NCI-H226 (cell line): ENCODE measurements at places on chromosomes 16 and 17.

- peak; percentile 90 for DNase-seq
Observed at GRCh38 chr16:72637306-72637705, 410.6 kb downstream of the ZFHX3 start.

GRCh38 chr17:866568-867103 is 84.5 kb downstream of the MRM3 start:
- DNase-seq: no peak

- no peak for DNase-seq
Observed at GRCh38 chr17:75640556-75641119, 7.4 kb downstream of the SMIM5 start.

GRCh38 chr16:1884889-1885288 is 12.9 kb upstream of the MEIOB start:
- DNase-seq: no peak

DNA sequence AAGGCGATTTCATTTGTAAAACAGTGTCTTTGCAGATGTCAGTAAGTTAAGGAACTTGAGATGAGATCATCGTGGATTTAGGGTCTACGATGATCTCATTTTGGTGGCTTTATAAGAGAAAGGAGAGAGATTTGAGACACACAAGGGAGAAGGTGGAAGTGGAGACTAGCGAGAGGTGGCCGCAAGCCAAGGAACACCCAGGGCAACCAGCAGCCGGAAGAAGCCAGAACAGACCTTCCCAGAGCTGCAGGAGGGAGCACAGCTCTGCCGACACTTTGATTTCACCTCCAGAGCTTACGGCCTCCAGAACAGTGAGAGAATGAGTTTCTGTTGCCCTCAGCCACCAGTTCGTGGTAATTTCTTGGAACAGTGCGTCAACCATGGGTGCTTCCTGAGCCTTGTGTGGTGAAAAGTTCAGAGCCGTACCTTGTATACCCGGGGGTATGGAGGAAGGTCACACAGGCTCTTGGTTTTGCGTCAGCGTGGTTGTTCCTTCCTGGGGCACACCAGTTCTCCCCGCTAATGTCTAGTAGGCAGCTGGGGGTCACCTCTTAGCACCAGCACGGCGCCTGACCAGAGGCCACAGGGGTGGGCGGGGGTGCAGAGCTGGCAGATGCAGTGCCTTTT is 12.9 kb upstream of the SEC14L1 start:
- DNase-seq: no peak

DNA sequence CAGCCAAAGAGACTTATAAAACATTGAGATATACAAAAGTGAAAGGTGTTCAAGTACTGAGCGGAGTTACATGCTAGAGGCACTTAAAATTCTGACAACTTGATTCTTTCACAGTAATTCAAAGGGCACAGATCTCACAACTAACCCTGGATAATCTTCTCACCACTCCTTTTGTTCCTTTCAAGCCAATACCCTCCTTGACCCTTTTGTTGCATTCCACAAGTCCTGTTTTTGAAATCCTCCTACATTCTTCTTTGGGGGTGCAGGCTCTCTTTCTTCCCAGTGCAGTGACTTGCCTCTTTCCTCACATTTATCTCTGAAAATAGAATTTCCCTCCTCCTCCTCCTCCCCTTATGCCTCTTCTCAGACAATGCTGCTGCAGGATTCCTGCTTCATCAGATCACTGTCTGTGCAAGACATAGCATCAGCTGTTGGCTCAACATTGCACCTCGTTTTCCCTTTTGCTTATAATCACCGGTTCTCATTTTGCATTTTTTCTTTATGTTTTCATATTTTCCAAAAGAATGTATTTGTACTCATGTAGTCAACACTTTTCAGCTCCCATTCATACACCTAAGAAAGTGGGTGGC is 199.3 kb downstream of the CDH8 start:
- DNase-seq: peak; percentile 86

DNA sequence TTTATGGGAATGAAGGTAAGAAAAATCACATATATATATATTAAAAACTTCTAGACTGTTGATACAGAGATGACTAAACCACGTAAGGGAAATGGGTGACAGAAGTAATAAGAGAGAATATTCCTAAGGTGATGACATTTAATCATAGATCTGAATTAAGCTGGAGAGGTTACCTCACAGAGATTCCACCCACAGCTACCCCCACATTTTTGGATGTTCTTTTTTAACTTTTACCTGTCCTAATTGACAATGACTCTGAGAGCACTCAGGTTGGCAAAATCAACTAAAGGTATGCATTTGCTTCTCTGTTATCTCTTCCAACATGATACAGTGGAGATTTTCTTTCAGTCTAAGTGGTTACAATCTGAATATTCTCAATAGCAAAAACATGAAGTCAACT is 1280.6 kb downstream of the CDH11 start:
- no peak for DNase-seq

DNA sequence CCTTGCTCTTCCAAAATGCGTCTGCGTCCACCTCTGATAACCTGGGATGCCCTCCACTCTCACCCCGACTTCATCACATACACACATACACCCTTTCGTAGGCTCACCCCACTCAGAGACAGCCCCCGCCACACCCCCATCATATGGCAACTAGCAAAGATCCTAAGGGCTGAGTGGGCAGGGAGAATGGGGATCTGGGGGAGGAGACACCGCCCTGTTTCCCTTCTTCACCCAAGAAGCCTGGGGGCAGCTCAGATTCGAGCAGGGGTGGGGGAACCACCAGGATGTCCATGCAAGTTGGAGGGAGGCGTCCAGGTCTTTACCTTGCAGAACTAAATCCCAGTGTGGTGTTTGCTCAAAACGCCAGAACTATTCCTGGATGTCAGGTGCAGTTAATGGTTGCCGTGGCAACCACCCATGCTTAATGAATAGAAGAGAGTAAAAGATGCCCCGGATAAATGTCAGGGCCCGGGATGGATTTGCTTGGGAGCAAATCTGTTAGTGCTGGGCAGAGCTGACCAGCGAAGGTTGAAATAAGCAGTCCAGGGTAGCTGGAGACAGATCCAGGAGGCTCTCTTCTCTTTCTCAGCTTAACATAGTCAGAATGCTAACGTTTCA is 72.8 kb downstream of the CACNG3 start:
- no peak for DNase-seq

GRCh38 chr16:82801361-82801760 is 174.6 kb downstream of the CDH13 start:
- DNase-seq: no peak

- no peak for DNase-seq
Observed at GRCh38 chr16:72847187-72848027, 200.5 kb downstream of the ZFHX3 start.

DNA sequence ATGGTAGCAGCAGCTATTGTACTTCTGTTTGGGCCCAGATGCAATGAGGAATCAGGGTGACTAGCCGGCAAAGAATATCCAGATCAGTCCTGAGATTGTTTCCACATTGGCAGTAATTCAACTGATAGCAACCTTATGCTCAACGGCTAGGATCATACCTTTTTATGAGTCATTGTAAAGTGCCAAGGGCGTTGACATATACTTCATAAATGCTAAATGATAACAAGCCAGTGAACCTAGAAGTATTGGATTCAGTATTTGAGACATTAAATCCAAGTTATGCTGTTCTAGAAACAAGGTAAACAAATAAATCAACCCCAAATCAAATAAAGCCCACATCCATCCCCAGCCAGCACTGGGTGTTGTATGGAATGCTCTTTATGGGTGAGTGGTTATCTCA is 207.1 kb upstream of the ZFHX3 start:
- peak; percentile 81 for DNase-seq

- peak; percentile 51 for DNase-seq
Observed at GRCh38 chr17:16269658-16270057, 52.6 kb downstream of the PIGL start.

DNA sequence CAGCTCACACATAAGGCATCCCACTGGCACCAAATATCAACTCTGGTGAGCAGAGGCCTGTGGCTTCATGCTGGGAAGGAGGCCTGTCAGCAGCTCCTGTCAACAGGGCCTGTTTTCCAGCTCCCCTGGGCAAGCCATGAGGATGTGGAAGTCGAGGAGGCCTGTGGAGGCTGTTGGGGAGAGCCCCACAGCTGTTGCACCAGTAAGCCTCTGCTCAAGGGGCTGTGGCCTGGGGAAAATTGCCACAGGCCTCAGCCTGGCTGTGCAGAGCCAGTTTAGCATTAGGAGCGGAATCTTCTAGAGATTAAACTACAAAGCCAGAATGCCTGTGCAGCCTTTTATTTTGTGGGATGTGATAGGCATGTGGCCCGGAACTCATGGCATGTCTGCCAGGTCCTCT is 202.1 kb downstream of the SPECC1 start:
- no peak for DNase-seq

DNA sequence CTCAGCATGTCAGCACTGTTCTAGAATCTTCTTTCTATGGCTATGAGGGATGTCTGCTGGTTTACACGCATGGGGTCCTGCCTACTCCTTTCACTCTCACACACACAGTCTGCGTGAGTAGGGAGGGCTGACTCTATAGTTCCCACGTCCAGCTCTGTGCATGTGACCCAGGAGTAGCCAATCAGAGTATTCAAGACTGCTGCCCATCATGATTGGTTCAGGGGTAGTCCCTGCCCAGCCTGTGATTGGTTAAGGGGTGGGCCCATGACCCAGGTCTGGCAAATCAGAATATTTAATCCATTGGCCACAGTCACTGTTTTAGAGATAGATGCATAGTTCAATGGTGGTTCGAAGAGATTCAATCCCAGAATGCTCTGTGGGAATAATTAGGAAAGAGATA is 151.3 kb upstream of the IRX3 start:
- DNase-seq: no peak

DNA sequence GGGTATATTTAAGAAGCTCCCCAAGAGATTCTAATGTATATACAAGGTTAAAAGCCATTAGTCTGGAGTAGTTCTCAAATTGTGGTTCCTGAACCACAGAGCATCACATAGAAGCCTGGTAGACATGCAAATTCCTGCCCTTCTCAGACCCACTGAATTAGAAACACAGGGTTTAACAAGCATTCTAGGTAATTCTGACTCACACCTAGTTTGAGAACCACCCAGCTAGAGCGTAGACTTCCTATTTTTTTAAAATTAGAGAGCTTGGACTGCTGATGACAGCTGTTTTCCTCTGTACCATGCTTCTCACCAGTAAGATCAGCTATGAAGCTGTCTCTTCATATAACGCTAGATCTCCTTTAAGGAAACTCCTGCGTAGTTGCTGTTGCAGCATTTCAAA is 50.6 kb downstream of the HS3ST3B1 start:
- no peak for DNase-seq

- no peak for DNase-seq
Observed at GRCh38 chr17:30393491-30393890, 14.8 kb downstream of the CPD start.

- no peak for DNase-seq
Observed at GRCh38 chr16:83392743-83393142, 415.0 kb upstream of the HSBP1 start.

- DNase-seq: peak; percentile 40
Observed at GRCh38 chr16:67294938-67295361, 15.6 kb downstream of the PLEKHG4 start.

- DNase-seq: no peak
Observed at GRCh38 chr16:53415504-53415903, 18.8 kb upstream of the RBL2 start.

GRCh38 chr17:63035271-63035670 is 69.2 kb downstream of the TANC2 start:
- peak; percentile 64 for DNase-seq

GRCh38 chr17:36813957-36814563 is 123.2 kb upstream of the LHX1 start:
- no peak for DNase-seq

DNA sequence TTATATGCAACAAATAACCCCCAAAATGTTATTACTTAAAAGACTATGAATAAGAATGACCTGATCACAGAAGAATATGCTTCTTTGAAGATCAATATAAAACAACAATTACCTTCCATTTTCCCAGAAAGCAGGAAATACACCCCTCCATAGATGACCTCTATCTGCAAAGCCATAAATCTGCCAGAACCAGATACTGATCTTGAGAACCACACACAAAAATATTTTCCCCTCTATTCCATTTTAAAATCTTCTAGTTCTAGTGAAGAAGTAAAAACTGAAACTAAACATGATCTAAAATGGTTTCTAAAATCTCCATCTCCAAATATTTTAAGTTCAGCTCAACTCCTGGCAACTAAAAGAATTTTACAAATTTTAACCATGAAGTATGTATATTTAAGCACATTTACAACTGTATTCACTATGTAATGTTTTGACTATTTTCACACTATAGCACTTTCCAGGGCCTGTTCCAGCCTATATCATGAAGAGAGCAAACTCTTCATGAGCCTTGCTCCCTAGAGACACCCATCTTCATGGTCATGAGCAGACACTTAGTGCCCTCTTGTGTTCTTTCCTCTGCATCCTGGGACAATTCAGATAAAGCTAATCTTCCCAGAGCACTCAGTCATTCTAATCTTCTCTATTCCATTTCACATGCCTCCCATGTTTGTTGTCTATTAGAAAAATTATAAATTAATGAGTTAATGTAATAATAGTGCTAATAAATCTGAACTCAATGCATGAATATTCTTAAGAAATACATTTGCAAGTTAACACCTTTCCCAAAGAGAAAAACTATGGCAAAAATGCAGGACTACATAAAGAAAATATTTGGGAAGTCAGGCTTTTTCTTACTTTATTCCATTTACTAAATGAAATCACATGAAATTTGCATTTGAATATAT is 87.0 kb downstream of the HELZ start:
- peak; percentile 17 for DNase-seq

- peak; percentile 27 for DNase-seq
Observed at GRCh38 chr17:77581480-77581879, 377.0 kb upstream of the TNRC6C start.

DNA sequence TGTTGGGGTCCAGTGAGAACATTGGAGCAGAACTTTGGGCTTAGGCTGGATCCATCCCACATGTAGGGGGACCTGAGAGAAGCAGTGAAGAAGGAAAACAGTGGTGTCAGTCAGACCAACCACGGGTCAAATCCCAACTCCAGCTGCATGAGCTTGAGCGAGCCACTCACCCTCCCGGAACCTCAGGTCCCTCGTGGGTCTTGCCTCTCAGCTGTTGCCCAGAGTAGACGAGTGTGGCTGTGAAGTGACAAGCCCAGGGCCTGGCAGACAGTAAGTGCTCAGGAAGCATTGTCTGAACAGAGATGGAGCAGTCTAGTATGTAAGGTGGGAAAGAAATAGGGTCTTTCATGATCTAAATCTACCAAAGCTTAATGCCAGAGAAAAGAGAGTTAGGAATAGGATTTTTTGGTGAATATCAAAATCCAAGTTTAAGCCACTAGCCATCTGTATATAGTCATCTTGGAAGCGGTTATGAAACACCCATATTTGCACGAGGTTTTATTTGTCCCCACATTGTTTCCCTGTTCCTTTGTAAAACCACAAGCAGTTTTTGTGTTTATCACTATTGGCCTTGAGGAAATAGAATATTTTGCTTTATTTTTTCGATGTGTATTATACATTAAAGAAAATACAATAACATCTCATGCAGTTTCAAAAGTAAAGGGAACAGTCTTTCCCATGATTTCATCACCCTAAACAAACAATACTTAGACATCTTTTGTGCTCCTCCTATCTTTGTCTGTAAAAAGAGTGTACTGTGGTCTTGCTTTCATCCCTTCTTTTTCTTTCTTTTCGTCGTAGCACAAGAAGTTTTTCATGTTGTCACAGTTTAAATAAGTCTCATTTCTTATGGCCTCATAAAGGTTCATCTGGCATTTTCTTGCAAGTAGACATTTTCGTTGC is 112.0 kb downstream of the CLEC16A start:
- DNase-seq: no peak
